Cortex of kidney (tissue), 1 donor: ENCODE measurements at places on chromosomes 6 and 20.

GRCh38 chr6:37279366-37280134 is 21.6 kb upstream of the TMEM217 start:
- no peak for DNase-seq

- DNase-seq = no peak
Observed at GRCh38 chr6:139708337-139709199, 334.1 kb upstream of the CITED2 start.

DNA sequence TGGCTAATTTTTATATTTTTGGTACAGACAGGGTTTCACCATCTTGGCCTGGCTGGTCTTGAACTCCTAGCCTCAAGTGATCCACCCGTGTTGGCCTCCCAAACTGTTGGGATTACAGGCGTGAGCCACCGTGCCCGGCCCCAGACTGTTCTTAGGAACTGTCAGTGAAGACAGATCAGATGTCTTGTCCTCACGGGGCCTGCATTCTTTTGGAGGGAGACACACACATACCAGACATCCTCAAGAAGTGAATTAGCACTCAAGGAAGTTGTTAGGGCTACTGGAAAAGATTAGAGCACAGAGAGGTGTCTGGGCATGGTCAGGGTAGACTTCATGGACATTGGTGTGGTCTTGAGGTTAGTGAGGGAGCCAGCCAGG is 10.3 kb upstream of the LPIN3 start:
- DNase-seq = no peak

DNA sequence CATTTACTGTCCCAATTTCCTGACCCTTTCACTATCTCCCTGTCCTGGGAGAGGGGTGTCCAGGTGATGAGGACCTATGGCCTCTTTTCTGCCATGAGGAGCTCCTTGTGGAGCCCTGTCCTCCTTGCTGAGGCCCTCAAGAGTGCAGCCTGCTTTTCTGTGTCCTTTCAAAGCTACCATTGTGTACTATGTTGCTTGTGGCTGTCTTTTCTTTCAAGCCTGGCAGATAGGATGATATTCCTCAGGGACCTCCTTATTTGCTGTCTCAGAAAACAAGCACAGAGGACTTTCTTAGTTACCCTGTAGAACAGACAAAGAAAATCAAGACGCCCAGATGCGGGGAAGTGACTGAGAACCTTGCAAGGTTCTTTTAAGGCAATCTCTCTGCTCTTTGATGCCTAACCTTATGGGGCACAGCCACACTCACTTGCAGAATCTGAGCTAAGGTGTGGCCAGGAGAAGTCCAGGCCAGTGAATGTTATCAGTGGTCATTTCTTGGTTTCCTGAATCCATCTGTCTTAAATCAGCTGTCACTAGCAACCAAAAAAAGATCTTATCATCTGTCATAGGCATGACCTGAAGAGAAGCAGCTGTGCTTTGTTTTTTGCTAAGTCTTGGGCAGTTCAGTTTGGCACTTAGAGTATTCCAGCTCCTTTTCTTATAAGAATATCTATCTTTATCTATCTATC is 17.2 kb downstream of the CARMIL1 start:
- no peak for DNase-seq

DNA sequence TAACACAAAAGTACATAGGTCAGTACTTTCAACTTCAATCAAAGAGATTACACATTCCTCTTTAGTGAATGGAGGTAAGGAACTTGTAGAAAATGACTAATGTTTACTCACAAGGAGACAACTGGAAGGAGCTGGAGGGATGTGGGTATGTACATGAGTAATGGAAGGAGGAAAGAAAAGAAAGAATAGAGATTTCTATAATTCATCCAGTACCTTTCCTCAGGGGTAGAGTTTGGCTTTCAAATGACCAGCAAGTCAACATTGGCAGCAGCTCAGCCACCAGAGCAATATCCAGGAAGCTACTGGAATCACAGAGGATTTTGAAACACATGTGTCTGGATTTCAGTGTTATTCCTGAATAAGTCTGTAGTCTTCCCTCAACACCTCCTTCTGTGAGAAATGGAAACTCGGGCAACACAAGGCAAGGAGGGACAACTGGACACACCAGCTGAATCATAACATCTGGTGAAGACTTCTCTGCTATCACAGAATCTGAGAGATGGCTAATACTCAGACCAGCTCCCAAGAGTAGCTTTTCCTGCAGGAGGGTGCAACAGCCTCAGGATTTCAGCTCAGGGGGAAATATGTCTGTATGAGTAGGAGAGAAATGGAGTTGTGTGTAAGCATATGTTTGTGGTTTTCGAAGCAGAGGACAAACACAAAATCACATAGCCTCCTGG is 98.8 kb downstream of the HAO1 start:
- DNase-seq = no peak
